Esophagus squamous epithelium (tissue), 5 donors: ENCODE measurements at places on chromosomes 12 and 14. TPM values are rescaled to one million over a fixed set of nuclear protein-coding genes. Genes with fewer than 3 reads are reported as not detected.

The DACT1 gene
- 3.1 TPM for total RNA-seq

The RDH16 gene
- total RNA-seq, result 1.5 TPM

The CLEC4C gene
- total RNA-seq, result not detected

DNA sequence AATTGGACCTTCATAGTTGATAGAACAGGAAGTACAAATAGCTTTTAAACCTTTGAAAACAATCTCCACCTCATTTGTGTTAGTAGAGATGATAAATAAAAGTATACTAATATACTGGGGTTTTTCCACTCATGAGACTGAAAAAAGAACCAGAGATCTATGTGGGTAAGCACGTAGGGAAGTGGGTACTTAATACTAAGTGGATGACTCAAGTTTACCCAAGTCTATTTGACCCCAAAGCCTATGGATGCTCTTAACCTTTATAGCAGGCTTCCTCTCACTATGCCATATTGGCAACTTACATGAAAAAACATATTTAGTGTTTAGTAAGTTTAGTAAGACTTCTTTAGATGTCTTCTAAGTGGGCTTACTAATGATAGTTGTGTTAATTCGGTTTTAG lies 49.2 kb upstream of the CHPT1 start:
- DNase-seq, result no peak

DNA sequence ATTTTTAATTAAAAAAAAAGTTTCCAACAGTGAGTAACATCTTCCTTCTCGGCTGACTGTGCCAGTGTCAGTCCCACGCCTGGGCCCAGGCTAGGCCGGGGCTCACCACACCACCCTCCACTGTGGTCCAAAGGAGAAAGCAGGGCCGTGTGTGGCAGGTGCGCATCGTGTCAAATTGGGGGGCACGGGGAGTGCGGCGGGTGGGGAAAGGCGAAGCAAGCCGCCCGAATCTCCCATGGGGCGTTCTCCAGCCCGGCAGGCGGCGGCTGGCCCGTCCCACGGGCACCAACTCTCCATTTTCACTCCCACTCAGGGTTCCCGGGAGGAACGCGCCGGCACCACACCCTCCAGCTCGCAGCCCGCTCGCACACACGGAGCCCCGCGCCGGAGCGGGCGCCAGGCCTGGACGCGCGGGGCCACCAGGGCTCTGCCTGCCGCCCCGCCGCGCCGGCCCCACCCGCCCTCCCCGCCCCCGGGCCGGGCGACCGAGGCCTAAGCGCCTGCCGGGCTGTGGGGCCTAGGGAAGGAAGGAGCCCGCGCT lies 604 bp downstream of the EEA1 start:
- DNase-seq, result no peak
